ENCODE measurements at places on chromosomes 16 and 17.
A peak's percentile ranks its signal among the peaks of the same experiment; 100 is the strongest.

GRCh38 chr16:27374221-27374803 lies 27.7 kb upstream of the IL21R start:
- DNase-seq = no peak

GRCh38 chr17:5506307-5506706 lies 19.9 kb downstream of the MIS12 start:
- DNase-seq = no peak

GRCh38 chr17:72113751-72114150 lies 7.1 kb upstream of the SOX9 start:
- DNase-seq = no peak

GRCh38 chr17:73065376-73065775 lies 27.1 kb downstream of the SLC39A11 start:
- no peak for DNase-seq

- no peak for DNase-seq
Observed at GRCh38 chr17:68509141-68510057, 2.8 kb upstream of the PRKAR1A start.

- DNase-seq = no peak
Observed at GRCh38 chr16:75801307-75801706, 75.0 kb upstream of the CPHXL start.

DNA sequence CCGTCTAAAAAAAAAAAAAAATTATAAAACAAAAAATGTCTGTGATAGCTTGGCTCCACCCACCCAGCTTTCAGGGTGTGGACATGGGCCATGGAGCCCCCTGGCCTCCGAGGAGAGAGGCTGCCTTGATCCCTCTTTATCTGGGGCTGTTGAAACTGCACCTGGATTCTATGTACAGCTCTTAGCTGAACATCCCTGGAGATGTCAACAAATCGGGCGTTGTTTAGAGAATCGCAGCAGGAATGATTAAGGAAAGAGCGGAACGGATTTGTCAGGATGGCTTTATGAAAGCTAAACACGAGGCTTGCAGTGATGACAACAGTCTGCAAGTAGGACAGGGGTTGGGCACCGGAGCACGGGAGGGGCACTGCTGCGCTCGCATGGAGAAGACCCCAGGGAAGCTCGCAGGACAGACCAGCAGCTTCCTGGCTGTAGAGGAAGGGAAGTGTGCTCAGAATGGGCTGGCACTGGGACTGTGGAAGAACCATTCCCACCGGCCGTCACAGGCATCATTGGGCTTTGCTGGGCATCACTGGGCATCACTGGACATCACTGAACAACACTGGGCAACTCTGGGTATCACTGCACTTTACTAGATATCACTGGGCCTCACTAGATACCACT lies 195.8 kb upstream of the FOXF1 start:
- DNase-seq = no peak

DNA sequence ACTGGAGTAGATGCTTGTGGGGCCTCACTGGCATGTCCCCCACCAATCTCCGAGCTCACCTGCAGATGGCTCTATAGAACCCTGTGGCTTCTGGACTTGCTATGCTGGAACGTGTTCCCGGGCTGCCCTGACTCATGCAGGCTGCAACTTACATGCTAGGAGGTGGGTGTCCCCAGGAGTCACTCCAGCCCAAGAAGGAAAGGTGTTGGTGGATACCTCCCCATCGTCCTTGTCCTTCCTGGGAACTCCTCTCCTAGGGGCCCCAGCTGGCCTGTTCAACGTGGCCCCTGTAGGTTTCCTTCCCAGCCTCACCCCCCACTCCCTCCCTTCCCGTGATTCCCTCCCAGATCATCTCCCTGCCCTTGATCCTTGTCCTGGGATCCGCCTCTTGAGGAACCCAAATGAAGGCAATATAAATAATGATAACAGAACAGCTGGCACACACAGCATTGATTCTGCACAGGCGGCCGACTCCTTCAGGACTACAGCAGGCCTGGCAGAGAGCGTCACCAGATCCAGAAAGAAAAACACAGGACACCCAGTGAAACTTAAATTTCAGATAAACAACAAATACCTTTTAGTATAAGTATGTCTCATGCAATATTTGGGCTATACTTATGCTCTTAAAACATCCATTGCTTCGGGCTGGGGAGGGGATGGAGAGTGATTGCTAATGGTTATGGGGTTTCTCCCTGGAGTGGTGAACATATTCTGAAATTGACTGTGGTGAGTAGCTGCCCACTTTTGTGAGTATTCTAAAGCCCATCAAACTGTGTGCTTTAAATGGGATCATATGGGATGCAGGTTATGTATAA lies 221.1 kb upstream of the GSE1 start:
- no peak for DNase-seq

GRCh38 chr16:82835487-82836155 lies 208.9 kb downstream of the CDH13 start:
- DNase-seq = no peak

- no peak for DNase-seq
Observed at GRCh38 chr16:66878067-66878466, 2.2 kb upstream of the PDP2 start.

DNA sequence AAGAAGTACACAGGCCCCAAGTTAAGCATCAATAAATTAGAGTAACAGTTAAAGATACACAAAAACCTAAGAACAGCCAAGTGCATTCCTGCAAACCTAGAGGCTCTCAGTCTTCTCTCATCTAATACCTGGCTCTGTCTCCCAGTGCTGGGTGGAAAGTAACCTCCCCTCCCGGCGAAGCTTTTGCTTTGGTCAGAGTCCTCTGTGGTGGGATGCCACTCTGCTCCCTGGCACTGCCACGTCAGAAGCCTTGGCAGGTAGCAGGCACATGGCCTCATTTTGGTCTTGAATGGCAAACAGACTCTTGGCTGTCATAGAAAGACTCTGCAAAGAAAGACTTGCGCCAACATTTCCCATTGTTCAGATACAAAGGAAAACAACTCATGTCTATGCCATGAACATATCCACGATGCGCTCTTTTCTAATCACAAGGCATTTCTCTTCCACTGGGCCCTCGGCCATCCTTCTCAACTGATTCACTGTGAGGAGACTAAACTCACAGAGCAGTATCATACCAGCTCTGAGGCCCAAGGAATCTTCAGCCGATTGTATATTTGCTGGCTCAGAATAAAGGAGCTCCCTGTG lies 21.2 kb downstream of the MTHFSD start:
- DNase-seq = no peak

- DNase-seq = no peak
Observed at GRCh38 chr16:9380221-9380620, 288.8 kb downstream of the HAPSTR1 start.

DNA sequence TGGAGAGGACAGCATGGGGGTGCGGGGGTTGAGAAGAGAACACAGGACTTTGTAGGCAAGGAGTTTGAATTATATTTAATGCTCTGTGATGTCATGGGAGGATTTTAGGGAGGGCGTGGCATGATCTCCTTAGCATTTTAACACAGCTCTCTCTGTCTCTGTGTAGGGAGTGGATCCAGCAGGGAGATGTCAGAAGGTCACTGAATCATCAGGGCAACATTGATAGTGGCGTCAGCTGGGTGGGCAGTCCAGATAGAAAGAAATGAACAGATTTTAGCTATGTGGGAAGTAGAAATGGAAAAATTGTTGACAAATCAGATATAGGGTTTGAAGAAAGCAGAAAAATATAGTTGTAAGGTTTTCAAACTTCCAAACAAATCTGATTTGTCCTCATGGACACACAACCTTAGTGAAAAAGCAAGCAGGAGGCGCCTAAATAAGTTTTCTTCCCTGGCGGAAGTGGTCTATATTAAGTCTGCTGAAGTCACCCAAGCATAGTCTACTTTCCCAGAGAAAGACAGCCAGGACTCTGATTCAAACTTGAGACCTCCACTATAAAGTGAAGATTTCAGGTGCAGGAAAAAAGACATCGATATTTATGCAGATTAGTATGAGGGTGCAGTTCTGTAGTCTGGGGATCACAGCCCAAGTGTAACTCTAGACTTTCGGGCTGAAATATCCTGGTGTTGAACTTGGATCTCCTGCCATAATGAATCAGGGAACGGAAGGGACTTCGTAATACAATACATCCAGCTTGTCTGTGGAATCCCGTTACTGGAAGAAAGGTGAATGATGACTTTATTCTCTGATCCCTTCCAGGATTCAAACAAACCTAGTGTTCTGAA lies 10.1 kb upstream of the PCTP start:
- no peak for DNase-seq

- no peak for DNase-seq
Observed at GRCh38 chr17:51185763-51186332, 19.6 kb downstream of the NME2 start.

- DNase-seq = no peak
Observed at GRCh38 chr16:30896261-30896888, at the start of gene CTF1. CTF1 (plus strand) TSS chr16:30896614; CDS start chr16:30896644, 30 bp downstream.

GRCh38 chr17:28554565-28554964 lies 2.1 kb upstream of the UNC119 start:
- DNase-seq = no peak

- DNase-seq = no peak
Observed at GRCh38 chr17:18321309-18321708, 6.2 kb downstream of the SMCR8 start.

DNA sequence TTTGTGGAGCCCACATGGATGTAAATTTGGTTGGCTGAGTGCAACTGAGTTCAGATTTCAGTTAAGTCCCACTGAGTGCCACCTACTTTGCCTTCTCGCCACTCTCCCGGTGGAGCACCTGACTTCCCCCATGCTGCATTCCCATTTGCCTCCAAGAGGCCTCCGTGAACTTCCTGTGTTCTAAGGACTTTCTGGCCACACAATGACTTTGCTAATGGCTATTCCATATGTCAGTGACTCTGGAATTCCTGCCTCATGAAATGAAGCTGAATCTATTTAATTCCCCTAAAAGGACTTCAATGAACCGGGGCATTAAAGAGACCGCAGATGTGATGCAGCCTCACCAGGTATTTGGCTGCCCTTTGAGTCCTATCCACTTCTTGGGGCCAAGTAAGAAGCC lies 29.9 kb downstream of the ABCC12 start:
- DNase-seq = no peak

DNA sequence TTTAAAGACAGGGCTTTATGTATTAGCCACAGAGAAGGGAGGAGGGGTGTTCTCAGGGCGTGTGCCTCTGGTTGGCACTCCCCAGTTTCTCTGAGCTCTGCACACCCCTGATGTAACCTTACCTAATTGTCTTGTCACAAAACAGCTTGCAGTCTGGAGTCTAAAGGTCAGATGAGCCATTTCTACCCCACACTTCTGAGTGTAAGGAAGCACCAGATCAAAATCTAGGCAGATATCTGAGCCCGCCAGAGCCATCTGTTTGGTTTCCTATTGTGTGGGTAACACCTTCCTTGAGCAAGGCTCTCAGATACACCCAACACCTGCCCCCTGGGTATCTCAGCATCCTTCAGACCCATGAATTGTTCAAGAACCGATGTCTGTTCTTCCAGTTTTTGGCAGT lies 15.5 kb downstream of the CDH1 start:
- peak; percentile 17 for DNase-seq

DNA sequence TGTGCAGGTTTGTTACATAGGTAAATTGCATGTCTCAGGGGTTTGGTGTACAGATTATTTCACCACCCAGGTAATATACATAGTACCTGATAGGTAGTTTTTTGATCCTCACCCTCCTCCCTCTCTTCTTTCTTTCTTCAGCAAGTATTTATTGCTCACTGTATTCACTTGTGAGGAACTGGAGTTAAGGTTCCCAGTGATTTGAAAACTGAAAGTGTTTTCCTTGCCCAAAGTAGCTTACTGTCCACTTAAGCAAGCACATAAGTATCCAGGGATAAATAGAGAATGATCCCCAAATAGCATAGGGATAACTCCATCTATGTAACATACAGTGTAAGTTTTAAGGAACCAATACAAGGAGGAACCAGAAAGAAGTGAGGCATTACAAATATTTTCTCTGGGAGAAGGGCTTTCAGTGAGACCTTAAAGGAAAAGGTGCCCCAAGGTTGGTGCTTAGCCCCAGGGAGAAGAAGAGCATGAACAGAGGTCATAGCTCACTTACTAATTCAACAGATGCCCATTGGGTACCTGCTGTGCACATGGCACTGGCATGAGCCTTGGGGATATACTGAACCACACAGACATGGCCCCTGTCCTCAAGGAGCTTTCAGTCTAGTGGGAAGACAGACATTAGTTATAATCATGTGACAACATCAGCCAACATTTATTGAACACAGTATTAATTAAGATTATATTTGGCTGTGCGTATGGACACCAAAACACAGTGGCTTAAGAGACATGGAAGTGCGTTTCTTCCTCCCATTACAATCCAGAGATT lies 17.0 kb downstream of the MYL4 start:
- no peak for DNase-seq

- no peak for DNase-seq
Observed at GRCh38 chr17:5540321-5540720, 44.0 kb downstream of the NLRP1 start.

DNA sequence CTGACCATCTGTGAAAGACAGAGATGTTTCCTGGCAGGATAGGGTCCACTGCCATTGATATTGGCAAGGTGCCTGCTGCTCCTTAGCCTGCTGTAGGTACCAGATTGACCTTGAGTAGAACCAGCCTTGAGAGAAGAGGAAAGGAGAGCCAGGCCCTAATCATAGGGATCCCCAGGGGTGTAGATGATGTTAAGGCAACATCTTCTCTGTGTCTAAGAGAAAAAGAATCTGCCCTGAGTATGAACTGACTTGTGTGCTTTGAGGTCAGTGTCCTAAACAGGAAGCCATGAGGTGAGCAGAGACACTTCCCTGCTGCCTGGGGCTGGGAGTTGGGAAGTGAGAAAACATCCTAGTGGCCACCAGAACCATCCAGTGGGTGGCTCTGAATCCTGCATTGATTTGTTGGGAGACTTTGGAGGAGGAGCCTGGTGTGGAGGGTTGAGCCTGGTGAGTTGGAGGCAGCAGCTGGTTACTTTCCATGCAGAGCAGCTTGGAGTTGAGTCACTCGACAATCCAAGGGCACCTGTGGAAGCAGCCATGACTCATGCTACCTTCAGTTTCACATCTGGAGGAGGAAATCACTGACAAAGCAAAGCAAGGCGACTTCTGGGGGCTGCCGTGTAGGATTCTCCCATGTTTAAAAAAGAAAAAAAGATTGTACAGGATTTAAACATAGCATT lies 47.8 kb downstream of the BMERB1 start:
- peak; percentile 7 for DNase-seq

GRCh38 chr16:23835390-23836077 lies at the start of gene PRKCB:
PRKCB (plus strand) TSS chr16:23835983.
- peak; percentile 69 for DNase-seq
